NAMALWA (cell line): ENCODE measurements at places on chromosomes 4 and X.

GRCh38 chrX:148070504-148070877 is 89.4 kb downstream of the FMR1NB start:
- DNase-seq = peak; percentile 3

DNA sequence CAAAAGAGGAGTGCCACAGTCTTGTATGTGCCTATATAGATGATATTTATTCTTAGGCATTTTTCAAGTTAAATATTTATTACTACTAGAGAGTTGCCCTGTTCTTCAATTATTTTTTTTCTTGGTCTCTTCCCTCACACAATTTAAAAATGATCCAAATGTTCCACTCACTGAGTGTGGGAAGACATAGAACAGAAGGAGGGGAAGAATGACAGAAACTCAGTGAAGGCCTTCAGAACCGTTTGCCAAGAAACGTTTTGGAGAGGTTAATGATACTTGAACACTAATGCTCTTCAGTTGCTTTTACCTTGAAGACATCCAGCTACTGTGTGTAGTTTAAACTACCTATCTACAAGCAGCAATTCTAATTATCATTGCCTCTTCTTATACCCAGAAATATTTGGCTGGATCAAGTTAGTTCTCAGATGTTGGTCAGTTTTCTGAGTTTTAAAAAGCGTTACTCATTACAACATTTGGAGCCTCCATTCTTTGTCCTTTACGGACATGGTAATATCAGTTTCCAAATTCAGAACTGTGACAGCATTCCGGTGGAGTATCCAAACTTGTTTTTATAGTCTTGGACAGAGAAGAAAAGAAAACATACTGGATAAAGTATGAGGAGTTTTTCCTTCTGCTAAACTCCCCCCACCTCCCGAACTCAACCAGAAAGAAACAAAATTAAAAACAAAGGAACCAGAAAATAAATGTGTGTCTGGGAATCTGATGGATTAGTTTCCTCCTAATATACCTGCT is 389.7 kb downstream of the SPRY1 start:
- DNase-seq = no peak

DNA sequence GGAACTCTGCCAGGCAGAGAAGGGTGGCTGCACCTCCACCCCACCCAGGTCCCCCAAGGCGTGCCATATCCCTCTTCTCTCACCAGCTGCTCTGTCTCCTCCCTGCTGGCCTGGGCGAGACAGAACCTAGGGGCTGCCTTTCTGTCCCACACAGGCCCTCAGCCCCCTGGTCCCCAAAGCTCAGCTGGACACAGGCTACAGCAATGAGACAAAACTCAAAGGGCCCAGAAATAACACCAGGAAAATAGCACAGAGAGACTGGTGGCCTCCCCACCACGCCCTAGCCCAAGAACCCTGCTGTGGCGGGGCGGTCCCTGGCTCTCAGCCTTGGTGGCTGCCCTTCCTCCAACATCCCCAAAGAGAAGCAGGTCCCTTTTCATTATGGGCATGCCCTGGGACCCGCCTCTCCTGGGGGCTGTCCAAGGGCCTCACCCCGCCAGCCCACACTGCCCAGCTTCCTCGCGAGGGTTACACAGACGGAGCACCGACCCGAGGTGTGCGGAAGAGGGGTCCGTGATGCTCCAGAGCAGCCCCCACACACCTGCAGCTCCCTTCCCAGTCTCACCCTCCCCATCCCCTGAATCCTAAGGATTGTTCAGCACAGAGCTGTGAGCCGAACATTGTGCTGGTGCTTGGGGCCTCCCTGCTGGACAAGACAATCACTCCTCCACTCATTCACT is 67.7 kb upstream of the HMX1 start:
- no peak for DNase-seq

DNA sequence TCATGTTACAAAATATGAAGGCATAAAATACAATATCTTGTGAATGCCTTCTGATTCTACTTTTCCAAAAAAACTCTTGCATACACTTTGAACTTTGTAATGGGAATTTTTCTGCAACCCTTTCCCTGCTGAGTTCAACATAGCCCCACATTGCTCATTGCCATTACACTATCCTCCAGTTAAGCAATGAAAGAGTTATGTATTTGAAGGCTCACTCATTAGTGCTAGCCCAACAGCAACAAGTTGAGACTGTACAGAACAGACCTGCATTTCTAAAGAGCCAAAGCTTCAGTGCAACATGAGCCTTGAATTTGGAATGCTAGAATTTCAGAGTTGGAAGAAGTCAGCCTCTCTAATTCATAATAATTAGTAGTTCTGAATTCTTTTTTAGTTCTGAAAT is 44.4 kb upstream of the STAG2 start:
- no peak for DNase-seq

DNA sequence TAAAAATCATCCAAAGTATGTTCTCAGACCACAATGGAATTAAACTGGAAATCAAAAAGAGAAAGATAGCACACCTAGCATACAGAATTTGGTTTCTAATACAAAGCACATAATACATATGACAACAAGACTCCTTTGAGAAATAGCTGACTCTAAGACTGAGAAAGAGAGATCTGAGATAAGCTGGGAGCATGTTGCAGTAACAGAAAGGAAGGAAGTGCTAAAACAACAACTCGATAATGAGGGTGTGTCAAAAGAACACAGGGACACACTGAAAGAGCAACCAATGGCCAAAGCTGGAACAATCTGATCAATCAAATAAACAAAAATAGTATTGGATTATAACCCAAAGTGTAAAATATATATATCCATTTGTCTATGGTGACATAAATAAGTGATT is 586.6 kb downstream of the C4orf33 start:
- no peak for DNase-seq

DNA sequence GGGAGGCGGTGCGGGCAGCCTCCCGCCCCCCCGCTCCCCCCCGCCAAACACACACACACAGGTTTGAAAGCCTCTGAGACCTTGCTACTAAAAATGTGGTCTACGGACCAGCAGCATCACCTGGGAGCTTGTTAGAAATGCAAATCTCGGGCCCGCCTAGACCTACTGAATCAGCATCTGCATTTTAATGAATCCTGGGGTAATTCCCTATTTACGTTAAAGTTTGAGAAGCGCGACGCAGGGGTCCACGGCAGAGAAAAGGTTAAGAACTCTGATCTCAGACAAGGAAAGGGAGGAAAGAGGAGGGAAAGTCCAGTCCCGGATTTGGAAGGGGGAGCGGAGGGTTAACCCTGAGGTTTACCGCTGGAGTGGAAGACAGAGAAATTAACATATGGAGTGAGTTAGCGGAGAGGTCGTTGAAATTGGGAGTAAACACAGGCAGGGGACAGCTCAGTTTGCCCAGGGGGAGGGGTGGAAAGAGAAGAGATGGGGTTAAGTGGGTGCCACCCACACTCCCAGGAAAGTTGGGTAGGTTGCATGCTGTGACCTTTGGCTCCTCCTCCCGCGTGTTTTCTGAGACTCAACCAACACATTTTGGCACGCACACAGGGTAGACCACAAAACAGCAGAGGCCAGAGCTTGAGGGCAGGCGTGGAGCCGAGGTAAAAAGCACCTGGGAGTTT is 483.6 kb downstream of the BCOR start:
- no peak for DNase-seq
